Pancreas (tissue), 10 donors: ENCODE measurements at places on chromosomes 3 and 15. TPM values are rescaled to one million over a fixed set of nuclear protein-coding genes. Genes with fewer than 3 reads are reported as not detected.

The KNL1 gene
- total RNA-seq, result 0.73 TPM

The CLRN1 gene
- total RNA-seq, result not detected

The TMEM212 gene
- total RNA-seq, result not detected

The MESP2 gene
- 0.16 TPM for total RNA-seq

The CADPS gene
- 23.1 TPM for total RNA-seq

The ZCWPW2 gene
- total RNA-seq, result 0.91 TPM

The DMXL2 gene
- total RNA-seq, result 15.8 TPM

The HOMER2 gene
- 154 TPM for total RNA-seq

The SENP5 gene
- total RNA-seq, result 12.4 TPM

The RGMA gene
- 8.7 TPM for total RNA-seq

The ANKRD63 gene
- total RNA-seq, result not detected

The FILIP1L gene
- total RNA-seq, result 12.5 TPM

The VIPR1 gene
- total RNA-seq, result 1.0 TPM

The IGDCC3 gene
- total RNA-seq, result not detected

The HRH1 gene
- 0.24 TPM for total RNA-seq
